Activated CD4-positive, alpha-beta T cell treated with anti-CD3 and anti-CD28 coated beads, Interleukin-2, Interleukin-6, amounts not matched to agents 100 ng/mL and 50 ng/mL, durations not matched to agents 16 hours and 8 hours (primary cell): ENCODE measurements at places on chromosomes 5 and 9.

DNA sequence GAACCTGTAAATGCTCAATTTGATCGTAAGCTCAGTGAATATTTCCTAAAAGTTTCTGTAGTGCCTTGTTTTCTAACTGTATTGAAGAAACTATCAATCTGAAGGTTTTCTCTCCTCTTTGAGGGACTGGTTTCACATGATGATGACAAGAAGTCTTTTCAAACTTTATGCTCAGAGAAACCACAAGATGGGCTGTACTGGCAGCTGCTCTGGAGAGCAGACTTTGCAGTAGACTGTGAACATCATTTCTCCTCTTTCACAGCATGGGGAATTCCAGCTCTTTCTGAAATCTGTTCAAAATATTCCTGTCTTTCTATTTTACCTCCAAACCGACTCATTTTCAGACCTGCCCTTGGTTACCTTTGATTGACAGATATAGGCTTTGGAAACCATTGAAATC is 194.4 kb downstream of the IZUMO3 start:
- DNase-seq, result no peak

GRCh38 chr5:14816999-14817761 is 54.4 kb downstream of the ANKH start:
- peak; percentile 79 for DNase-seq

- no peak for DNase-seq
Measured at GRCh38 chr5:156164306-156164705, 162.7 kb upstream of the SGCD start.

DNA sequence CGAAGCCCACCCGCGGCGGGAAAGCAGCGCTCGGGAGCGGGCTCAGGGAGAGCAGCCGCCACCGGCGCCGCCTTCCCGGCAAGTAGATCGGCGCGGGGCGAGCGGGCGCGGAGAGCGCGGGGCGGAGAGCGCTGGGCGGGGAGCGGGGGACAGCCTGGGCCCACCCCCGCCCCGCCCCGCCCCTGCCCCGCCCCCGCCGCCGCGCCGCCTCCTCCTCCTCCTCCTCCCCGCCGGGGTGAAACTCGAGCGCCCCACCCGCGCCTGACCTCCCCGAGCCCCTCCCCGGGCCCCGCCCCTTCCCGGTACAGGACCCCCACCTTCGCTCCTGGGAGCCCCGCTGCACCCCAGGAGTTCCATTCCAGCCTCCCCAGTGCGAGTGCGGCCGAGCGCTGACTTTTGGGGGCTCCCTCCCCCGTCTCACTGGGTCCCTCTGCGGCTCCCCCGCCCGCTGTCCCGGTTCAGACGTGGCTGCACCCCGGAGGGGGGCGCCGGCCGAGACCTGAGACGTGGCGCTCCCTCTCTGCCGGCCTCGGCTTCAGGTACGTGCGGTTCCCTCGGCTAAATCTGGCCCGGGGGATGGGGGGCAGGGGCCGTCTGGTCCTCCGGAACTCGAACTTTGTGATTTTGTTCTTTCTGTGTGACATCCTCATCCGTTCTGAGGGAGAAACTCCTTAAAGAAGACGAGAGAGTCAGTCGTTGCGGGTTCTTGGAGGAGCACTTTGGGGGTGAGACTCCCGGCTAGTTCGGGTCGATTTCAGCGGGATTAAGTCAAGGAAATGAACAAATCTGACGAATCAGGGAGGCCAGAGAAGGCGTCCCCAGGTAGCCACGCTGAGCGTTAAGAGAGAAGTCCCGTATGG is at the start of gene SEMA5A:
SEMA5A (minus strand) TSS at position 84 of the 860 bp plus-strand sequence. CDS start 166,129 bp downstream, outside the sequence.
- peak; percentile 14 for DNase-seq

DNA sequence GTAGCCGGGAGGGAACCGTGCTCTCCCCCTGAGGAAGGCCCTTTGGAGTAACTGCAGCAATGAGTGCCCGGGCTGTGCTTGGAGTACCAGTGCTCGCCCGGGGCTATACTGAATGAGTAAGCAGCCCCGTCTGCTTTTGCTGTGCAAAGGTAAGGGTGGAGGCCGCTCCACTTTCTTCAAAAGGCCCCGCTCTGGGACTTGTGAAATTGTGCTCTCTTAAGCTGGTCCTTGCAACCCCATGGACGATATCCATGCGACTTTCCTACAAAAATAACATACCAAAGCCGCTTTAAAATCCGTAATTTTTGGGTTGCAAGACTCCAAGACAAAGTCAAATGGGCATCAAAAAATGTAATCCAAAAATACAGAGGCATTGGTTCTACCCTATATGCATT is 578 bp upstream of the TNFAIP8 start:
- DNase-seq, result peak; percentile 72

GRCh38 chr5:124134941-124135340 is 611.5 kb downstream of the ZNF608 start:
- no peak for DNase-seq

GRCh38 chr5:1479581-1480188 is 34.4 kb upstream of the SLC6A3 start:
- DNase-seq, result peak; percentile 49

GRCh38 chr5:93017849-93018248 is 563.2 kb downstream of the NR2F1-AS1 start:
- DNase-seq, result no peak

DNA sequence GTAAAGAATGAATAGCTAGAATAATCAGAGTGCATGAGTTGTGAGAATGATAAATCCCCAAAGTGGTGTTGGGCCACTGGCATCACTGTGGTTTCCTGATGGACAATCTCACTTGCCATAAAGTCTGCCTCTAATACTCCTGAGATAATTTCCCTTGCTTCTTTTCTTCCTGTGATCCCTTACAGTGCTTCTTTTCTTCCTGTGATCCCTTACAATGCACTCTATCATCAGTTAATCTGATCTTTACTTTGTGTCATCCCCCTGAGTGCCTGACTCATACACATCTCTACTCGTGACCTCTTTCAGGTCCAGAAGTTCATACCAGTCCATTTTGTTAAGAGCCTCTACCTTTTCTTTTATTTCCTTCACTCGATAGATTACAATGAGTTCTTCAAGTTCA is 418.3 kb downstream of the HCN1 start:
- DNase-seq, result no peak

- no peak for DNase-seq
Measured at GRCh38 chr9:69331444-69331843, 6.4 kb downstream of the ENTREP1 start.

GRCh38 chr9:89922099-89922498 is 317.3 kb downstream of the GADD45G start:
- no peak for DNase-seq

- no peak for DNase-seq
Measured at GRCh38 chr5:137336565-137337120, 162.5 kb downstream of the SPOCK1 start.

DNA sequence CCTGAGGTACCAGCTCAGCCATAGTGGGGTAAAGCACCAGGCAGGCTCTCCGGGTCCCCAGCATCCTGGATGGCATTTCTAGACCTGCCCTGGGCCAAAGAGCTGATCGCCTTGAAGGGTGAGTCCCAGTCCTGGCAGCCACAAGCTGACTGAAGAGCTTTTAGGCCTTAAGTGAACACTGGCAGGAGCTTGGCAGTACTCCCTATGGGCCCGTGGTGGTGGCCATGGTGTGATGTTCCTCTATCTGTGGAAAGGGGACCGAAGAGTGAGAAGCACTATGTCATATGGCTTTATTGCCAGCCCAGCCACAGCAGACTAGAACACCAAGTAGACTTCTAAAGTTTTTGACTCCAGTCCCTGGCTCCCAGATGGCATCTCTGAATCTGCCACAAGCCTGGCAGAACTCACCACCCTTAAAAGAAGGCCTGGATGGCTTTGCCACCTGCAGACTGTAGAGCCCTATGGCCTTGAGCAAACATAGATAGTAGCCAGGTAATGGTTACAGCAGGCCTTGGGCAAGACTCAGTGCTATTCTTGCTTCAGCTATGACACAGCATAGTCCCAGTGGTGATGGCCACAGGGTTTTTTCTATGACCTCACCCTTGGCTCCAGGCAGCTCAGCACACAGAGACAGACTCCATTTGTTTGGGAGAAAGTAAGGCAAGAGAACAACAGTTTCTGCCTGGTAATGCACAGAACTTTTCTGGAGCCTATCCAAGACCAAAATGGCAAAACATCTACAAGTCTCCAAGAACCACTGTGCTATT is 801.5 kb upstream of the DMAC1 start:
- DNase-seq, result no peak

- no peak for DNase-seq
Measured at GRCh38 chr5:158288272-158288657, 429.3 kb upstream of the CLINT1 start.

- no peak for DNase-seq
Measured at GRCh38 chr5:127826011-127826410, 122.8 kb downstream of the CCDC192 start.

- DNase-seq, result no peak
Measured at GRCh38 chr9:70318002-70318401, 59.2 kb downstream of the SMC5 start.

GRCh38 chr9:106092083-106092482 is 397.7 kb downstream of the TMEM38B start:
- DNase-seq, result no peak

DNA sequence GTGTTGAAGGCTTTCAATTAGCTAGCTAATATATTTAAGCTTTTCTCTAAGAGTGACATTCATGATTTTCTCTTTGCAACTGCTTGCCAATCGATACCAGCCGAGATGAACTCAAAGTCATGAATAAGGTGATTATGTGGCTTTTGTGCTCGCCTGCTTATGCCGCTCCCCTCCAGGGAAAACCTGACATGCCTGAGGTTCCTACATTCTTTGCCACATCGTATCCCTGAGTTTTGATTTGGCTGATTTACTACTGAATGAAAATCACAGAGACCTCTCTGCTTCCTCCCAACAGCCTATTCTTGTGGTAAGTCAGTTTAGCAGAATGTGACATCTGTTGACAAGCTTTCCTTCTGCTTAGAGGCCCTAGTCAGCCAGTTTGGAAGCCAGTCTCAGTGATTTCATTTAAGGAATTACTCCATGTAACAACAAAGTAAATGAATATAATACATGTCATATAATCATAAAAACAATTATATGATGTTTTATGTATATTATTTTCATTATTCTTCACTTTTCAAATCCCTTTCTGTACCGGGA is 513.4 kb downstream of the CSNK1G3 start:
- no peak for DNase-seq

- no peak for DNase-seq
Measured at GRCh38 chr5:38527475-38527874, 29.0 kb downstream of the LIFR start.

DNA sequence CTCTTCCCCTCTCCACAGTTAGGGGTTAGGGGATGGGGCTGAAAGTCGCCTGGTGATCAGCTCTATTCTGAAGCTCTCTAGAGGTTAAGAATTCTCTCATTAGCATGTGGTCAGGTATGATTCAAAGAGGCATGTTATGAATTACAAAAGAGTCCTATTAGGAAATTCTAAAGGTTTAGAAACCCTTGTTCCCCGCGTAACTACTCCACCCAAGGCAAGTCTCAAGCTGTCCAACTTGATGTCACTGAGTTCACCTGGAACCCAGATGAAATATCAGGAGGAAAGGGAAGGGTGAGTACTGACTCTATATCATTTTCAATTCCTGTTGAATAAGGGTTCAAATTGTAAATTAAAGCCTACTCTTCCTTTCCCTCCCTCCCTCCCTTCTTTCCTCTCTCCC is 18.1 kb upstream of the RNF145 start:
- DNase-seq, result no peak
